CD4-positive, alpha-beta memory T cell (primary cell): ENCODE measurements at places on chromosomes 1 and 21. TPM values are rescaled to one million over a fixed set of nuclear protein-coding genes. Genes with fewer than 3 reads are reported as not detected.

TLCD4 gene
- 0.64 TPM for polyA plus RNA-seq

GRCh38 chr1:241465673-241466072 is 53.9 kb downstream of the FH start:
- DNase-seq: no peak

MIXL1 gene
- polyA plus RNA-seq: not detected

STYXL2 gene
- not detected for polyA plus RNA-seq

- no peak for DNase-seq
These were observed 93.6 kb downstream of the DYRK1A start for GRCh38 chr21:37460196-37460595.

GRCh38 chr1:29136391-29136915 is 12.8 kb upstream of the TMEM200B start:
- DNase-seq: no peak

DNA sequence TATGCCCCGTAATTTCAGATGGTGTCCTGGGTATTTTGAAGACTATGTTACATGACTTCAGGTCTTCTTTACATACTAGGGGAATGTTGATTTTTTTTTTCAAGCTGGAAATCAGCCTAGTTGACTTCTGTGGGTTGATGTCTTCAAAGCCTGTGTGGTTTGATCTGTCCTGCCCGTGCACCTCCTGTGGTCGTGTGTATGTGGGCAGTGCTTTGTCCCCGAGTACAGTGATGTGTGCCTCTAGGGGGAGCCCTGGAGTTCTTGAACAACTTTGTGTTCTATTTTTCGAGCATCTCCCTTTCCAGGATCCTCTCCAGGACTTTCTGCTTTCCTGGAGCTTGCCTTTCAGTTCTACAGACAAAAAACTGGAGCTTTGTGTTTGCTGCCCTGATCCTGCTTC is 28.9 kb downstream of the OBSCN start:
- DNase-seq: no peak

SYNC gene
- not detected for polyA plus RNA-seq

DNA sequence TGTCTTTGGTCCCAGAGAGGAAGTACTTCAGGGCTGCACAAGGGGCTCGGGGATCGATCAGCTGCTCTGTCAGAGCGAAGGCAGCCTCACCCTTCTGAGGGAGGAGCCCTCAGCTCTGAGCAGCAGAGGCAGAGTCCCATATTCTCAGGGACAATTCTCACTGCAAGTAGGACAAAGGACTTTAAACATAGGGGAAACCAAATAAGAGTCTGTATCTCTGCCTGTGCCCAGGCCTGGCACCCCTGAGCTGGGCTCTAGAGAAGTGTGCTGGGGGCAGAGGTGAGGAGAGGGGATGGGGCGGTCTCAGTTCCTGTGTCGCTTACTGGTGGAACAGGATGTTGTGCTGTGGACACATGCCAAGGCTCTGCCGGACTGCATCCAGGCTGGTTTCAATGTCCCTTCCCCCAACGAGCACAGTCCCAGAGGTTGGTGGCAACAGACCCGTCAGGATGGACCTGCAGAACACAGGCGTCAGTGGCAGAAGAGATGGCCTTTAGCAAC is 76.6 kb downstream of the ABCA4 start:
- DNase-seq: no peak

- no peak for DNase-seq
These were observed 93.9 kb downstream of the KCNJ15 start for GRCh38 chr21:38350684-38351083.

DNA sequence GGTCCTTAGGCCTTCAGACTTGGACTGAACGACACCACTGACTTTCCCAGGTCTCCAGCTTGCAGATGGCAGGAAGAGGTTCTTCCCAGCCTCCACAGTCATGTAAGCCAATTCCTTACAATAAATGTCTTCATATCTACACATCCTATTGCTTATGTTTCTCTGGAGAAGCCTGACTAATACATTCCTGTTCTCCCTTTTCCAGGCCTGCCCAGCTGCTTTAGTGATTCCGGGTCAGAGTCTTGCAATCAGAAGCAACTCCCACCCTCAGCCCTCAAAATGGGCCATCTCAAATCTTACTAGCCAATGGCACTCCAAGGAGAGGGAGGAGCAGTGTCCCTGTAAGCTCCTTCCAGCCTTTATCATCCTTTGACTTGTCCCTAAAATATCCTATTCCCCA is 16.4 kb upstream of the CPT2 start:
- no peak for DNase-seq

OXCT2 gene
- polyA plus RNA-seq: not detected

NDUFV3 gene
- polyA plus RNA-seq: 9.1 TPM

SAMD11 gene
- not detected for polyA plus RNA-seq

DNA sequence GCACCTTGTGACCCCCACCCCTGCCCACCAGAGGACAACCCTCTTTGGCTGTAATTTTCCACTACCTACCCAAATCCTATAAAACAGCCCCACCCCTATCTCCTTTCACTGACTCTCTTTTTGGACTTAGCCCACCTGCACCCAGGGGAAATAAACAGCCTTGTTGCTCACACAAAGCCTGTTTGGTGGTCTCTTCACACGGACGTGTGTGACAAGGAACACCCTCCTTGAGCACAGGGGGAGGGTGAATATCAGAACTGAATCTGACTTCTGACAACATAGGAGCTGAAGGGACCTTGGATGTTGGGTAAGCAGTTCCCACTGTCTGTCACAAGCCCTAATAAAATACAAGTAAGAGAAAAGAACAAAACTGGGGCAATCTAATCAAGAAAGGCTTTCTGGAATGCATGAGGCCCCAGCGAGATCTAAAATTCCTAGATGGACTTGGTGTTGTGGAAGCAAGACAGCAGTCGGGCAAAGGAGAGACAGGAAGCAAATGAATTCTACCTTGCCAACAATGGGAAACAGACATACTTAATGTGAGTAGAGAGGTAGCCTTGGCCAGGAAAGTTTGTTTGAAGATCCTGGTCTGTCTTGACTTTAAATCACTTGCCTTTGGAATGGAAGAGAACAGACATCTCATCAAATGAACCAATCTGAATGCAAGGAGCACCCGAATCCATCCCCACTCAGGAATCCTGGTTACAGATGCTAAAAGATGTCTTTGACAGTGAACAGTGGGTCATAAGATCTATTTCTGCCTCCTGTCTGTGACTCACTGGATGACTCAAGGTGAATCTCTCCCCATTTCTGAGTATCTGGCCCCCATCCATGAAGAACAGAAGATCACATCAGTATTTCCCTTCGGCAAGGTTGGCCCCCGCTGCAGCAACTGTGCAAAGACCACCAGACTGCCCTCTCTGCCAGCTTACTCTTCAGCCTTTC is 53.3 kb downstream of the OLFML3 start:
- no peak for DNase-seq

DNA sequence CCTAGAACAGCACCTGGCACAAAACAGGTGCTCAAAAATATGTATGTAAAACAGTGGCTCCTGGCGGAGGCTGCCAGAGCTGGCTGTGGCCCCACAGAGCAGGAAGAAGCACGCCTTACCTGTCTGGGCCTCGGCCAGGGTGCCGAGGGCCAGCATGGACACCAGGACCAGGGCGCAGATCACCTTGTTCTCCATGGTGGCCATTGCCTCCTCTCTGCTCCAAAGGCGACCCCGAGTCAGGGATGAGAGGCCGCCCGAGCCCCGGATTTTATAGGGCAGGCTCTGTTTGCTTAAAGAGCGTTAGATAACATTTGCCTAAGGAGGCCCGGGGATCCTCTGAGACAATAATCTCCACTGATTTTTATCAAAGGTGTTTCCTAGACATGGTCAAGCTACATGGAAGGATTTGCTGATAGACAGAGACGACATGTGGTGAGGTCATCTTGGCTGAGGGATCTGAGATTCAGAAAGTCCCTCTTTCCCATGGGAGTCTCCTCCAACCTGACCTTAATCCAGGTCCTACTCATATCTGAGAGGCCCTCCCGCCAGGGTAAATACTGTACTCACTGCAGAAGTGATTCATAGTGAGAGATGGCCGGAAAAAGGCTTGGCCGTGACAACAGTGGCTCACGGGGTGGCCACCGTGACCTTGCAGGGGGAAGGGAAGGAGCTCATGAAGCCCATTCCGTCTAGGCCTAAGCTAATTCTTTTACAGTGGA is at the start of gene TFF1:
TSS of gene TFF1 (minus strand) at position 244 of the 719 bp plus-strand sequence. CDS start at position 204, 40 bp downstream.
- DNase-seq: no peak

- DNase-seq: no peak
These were observed 123.6 kb upstream of the JUN start for GRCh38 chr1:58907398-58907797.

DNA sequence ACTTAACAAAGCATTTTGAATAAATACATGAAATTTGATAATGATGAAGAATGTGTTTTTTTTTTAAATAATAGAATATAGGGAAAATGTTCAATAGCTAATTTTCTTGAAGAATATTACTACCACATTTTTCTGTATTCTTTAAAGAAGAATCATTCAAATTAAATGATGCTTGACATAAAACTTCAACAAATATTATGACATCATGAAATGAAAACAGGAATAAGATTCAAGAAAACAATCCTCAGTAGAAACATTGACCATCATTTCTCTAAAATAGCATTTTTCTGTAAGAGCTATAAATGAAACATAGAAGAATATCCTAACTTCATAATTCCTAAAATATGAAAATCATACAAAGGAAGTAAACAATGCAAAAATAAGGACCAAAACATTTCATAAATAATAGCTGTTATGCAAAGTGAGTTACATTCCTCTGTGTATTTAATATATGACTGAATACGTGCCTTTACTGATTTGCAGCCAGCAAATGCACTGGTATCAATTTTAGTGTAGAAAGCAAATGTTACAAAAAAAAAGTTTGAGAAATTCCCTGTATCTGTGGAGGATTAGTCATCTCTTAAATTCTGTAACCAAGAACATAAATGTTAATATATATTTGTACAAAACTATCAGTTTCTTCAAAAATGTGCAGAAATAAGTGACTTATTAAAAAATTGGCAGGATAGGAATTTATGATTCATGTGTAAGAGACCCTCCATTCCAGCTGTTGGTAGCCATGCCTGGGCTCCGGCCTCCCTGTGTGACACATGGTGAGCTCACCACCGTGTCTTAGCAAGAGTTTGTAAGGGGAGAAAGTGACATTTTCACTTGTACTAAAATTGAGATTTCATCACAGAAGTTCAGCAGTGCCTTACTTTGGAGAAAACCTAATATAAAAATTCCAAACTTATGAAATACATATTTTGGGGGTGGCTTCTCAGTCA is 15.0 kb upstream of the PTPN14 start:
- DNase-seq: no peak

GRCh38 chr21:44294391-44295162 is 5.3 kb upstream of the PFKL start:
- DNase-seq: peak; percentile 15

TNNI3K gene
- polyA plus RNA-seq: 0.54 TPM

VHLL gene
- not detected for polyA plus RNA-seq

- DNase-seq: no peak
These were observed 17.9 kb upstream of the KANK4 start for GRCh38 chr1:62336995-62337705.

THBS3 gene
- 6.7 TPM for polyA plus RNA-seq

RXFP4 gene
- not detected for polyA plus RNA-seq

DNA sequence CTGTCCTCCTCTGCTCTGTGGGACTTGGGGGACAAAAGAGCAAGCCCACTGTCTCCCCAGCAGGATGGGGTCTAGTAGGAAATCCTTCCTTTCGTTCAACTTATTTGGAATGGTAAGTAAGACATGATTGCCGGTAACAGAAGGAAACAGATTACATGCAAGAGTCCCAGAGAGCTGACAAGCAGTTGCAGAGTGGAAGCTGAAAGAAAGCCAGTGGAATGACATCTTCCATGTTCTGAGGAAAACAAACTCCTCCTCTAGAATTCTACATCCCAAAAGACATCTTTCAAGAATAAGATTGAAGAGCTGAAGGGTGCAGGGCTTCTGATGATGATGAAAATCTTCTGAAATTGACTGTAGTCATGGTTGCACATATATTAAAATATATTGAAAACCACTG is 619.4 kb downstream of the KIF26B start:
- DNase-seq: no peak
